ENCODE measurements at places on chromosomes 5 and 9.

DNA sequence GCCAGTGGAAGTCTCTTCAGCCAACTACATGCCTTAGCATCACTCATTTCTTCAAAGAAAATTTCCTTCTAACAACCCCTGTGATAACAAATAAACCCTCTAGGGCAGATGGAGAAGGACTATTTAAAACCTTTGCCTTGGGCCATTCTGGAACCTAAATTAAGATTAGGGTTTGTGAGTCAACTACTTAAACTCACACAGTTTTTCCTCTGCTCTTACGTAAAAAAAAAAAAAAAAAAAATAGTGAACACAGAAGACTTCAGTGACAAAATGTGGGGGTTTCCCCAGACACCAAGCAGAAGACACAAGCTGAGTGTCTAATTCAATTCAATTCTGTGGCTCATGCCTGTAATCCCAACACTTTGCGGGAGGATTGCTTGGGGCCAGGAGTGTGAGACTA is 65.8 kb upstream of the ERCC6L2 start:
- DNase-seq = no peak

DNA sequence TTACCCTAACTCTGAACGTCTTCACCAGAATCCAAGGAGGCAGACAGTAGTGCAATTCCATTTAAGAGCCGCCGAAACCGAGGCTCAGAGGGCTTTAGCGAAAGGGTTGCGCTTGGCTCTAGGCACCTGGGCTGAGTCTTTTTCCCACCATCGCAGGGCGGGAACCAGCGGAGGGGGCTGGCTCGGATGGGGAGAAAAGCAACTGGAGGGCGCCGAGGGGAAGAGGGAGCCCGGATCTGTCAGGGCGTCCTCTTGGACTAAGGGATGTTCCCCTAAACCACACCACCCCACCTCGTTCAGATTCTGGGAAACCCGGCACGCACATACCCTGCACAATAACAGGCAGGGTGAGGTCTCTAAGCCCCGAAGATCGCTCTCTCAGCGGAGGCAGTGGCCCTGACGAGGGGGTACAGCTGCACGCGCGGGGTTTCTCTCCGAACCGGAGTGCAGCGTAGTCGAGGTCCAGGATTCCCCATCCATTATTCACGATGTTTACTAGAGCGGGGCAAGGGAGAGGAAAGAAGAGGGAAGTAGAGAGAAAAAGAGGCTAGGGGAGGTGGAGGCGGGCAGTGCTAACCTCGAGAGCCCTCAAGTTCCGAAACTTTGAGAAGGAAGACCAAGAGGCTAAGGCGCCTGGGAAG is 1.3 kb upstream of the POU4F3 start:
- no peak for DNase-seq

DNA sequence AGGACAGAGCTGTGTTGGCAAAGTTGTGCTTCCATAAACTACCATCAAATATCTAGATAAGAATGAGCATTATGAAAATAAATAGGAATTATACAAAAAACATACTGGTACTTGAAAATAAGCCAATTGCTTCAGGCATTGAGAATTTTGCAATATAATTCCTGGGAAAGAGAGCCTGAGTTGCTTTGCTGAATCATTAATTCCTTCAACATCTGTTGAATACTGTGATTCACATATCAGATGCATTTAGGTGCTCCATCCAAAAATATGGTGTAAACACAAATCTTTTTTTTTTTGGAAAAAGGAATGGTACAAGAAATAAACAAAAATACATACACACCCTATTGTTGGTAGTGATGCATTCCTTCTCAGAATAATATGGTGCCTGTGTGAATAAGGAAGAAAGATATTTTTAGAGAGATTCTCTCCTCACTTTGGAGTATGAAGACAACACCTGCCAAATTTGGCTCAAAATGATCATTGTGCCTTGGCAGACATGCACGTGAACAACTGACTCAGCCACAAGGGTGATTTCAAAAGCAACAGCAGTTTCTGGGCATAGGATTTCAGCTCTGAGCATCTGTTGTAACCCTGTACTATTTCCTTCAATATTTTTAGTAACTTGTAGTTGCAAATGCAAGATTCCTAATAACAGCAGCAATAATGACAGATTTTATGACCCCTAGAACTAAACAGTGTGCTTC is 96.7 kb downstream of the CAVIN4 start:
- peak; percentile 8 for DNase-seq

DNA sequence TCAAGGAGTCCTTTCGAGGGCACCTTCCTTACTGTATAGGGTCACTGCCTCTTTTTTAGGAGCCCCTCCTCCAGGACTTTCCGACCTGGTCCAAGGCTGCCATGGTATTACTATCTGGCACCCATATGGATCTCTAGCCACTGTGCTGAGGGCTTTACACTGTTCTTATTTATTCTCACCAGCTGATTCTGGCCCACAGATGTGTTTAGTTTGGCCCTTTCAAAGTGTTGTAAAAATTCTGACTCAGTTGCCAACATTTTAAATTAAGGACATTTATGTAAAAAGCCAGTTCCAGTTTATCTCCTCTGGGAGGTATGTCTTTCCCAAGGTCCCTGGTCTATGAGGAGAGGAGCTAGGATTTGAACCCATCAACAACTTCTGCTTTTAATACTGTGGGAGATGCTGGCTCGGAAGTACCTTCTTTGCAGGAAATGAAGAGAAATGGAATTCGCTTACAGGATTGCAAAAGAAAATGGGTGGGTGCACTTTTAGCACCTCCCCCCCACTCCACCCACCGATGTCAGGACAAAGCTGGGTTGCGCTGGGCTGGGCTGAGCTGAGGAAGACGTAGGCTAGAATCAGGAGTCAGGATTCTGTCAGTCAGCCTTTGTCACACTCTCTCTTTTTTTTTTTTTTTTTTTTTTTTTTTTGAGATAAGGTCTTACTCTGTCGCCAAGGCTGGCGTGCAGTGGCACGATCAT is 7.8 kb downstream of the JADE2 start:
- DNase-seq = no peak

- no peak for DNase-seq
Observed at GRCh38 chr9:20624201-20625002, 2.1 kb upstream of the MLLT3 start.

GRCh38 chr5:178396796-178397720 is 164.5 kb upstream of the PHYKPL start:
- no peak for DNase-seq

DNA sequence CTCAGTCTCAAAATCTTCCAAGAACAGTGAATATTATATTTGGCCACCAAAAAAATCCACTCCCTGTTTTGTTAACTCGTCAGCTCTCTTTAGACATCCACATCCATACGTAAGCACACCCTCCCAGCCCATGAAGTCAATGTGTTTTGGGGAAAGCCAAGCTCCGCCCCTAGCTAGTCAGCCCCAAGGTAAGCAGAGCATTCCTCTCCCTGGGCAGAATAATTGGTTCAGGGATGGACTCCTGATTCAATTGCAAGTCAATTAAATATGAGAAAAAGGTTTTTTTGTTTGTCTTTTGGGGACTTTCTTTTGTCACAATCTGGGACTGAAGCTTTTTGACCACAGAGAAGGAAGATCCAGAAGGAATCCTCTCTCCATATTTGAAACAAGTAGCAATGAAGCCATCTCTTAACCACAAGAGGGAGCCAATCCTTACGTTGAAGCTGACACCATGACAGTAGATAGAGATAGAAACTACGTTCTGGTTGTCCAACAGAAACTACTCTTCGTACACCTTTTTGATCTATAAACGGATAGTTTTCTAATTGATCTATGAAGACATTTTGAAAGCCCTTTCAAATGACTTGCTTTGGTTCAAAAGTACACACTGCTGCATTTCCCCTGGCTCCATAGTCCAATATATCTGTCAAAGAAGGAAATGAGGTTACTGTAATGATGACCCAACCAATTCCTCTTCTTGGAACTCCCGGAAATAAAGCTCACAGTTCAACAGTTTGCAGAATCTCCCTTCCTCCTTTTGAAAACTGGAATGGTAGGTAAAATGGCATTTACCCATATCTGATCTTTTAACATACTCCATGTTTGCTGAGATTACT is 166.4 kb downstream of the TLE1 start:
- DNase-seq = peak; percentile 12

DNA sequence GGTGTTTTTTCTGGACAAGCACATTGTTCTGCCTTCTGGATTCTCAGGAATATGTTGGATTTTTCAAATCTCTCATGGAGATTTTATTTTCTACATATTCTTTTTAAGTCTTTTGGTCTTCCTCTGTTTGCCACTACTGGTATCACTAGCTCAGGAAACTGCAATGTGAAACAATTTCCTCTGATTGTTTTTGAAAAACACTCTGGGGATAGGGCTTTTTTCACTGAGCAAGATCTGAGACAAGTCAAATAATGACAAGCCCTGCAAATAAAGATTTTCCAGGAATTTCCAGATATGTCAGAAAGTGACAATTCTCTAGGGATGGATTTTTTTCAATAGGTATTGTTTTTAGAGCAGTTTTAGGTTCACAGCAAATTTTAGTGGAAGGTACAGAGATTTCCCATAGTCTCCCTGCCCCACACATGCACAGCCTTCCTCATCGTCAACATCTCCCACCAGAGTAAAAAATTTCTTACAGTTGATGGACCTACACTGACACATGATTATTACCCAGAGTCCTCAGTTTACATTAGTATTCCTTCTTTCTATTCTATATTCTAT is 86.9 kb upstream of the TMEM161B start:
- DNase-seq = no peak

- no peak for DNase-seq
Observed at GRCh38 chr5:119878712-119879111, 249.4 kb downstream of the FAM170A start.

GRCh38 chr9:2027543-2028160 is 12.5 kb downstream of the SMARCA2 start:
- no peak for DNase-seq

- no peak for DNase-seq
Observed at GRCh38 chr9:69593756-69594155, 78.4 kb downstream of the APBA1 start.

DNA sequence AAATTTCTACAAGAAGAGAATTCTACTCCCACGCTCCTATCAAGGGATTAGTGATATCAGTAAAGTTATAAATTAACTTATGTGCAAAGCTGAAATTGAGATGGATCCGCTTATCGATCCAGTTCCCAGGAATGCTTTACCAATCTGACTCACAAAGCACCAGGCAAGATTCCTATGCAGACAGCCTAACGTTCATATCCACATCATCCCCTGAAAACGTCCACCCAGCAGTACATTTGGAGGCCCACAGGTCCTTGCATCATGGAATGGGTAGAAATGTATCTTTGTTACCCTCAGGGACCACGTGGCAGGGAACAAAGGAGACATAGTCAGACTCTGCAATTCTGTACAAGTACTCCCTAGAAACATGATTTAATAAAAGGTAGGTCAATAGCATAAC is 147.4 kb downstream of the ESM1 start:
- no peak for DNase-seq

DNA sequence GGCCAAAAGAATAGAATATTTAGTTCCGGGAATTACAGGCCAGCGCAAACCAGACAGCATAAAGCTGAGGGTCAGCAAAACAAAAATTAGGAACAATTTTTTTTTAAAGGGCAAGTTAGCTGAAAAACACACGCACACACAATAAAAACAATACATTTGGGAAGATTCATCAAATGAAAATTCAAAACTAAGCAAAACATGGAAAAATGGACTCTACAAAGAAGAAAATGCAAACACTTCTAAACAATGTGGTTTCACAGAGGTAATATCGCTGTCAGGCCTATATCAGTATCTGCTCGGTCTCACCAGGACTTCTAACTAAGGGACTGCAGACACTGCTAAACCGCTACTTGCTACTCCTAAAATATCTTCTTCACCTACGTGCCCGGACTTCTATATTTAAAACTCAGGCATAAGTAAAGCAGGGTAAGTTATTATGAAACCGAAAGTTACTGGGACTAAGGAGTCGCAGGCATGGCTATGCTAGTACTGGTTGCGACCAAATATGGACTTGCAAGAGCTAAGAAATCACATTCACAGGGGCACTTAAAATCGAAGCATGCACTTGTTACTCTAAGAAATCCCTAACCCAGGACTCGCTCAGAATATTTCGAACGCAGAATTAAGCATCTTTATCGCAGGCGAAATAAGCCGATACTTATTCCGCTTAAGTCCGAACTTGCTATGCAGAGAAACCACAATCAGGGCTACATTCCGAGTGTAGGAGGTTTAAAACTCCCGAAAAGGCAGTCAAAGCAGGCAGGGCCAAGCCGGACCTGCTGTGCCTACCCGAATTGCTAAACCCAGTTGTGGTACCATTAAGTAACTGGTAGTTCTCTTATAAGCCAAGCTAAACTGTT is 2.3 kb downstream of the ANXA2R start:
- DNase-seq = peak; percentile 71

- DNase-seq = no peak
Observed at GRCh38 chr5:22970491-22970890, 117.3 kb upstream of the CDH12 start.

- no peak for DNase-seq
Observed at GRCh38 chr5:45225571-45226031, 416.9 kb downstream of the MRPS30 start.

GRCh38 chr5:132093271-132093670 is 19.7 kb downstream of the CSF2 start:
- DNase-seq = no peak

- no peak for DNase-seq
Observed at GRCh38 chr9:88291856-88292255, 96.4 kb upstream of the SPIN1 start.

DNA sequence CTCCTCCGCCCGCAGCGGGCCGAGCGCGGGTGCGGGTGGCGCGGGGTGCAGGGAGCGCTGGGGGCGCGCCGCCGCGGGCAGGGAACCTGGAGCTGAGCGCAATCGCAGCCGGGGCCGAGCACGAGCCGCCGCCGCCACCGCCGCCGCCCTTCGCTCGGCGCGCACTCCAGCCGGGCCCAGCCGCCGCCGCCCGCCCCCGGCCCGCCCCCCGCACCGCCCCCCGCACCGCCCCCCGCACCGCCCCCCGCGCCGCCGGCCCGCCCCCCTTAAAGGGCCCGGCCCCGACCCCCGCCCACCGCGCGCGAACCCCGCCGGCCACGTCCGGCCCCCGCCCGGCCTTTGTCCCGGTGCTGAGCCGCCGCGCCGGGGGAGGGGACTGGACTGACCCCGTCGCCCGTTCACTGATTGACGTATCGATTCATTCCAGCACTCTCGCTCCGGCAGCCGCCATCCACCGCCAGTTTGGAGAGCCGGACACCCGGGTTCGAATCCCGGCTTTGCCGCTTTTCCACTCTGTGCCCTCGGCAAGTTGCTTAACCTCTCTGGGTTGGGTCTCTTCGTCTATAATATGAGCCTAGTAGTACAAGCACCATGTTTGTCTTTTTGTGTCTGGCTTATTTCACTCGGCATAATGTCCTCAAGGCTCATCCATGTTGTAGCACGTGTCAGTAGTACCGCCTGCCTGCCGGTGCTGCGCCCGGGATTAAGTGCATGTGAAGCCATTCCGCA is at the start of gene SH3PXD2B:
SH3PXD2B (minus strand) TSS at position 168 of the 729 bp plus-strand sequence. CDS start 173 bp downstream, outside the sequence.
- no peak for DNase-seq

- no peak for DNase-seq
Observed at GRCh38 chr9:120985819-120986222, 59.2 kb upstream of the TRAF1 start.

DNA sequence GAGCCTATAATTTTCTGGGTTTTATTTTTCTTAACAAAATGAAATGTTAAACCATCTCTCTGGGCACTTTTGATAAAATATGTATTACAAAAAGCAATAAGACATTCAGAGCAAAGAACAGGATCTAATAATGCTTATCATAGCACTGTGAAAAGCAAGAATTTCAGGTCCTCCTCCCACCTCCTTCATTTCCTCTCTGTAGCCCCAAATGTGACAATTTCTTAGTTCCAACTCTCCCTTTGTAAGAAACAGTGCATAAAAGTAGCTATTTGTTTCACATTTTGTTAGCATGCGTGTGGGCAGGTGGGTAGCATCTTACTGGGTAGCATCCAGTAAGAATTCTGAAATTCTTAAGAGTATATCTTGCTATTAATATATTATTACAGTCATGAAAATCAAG is 130.9 kb upstream of the RASA1 start:
- no peak for DNase-seq
